COR-L47 (cell line): ENCODE measurements at places on chromosomes 16 and 17.

DNA sequence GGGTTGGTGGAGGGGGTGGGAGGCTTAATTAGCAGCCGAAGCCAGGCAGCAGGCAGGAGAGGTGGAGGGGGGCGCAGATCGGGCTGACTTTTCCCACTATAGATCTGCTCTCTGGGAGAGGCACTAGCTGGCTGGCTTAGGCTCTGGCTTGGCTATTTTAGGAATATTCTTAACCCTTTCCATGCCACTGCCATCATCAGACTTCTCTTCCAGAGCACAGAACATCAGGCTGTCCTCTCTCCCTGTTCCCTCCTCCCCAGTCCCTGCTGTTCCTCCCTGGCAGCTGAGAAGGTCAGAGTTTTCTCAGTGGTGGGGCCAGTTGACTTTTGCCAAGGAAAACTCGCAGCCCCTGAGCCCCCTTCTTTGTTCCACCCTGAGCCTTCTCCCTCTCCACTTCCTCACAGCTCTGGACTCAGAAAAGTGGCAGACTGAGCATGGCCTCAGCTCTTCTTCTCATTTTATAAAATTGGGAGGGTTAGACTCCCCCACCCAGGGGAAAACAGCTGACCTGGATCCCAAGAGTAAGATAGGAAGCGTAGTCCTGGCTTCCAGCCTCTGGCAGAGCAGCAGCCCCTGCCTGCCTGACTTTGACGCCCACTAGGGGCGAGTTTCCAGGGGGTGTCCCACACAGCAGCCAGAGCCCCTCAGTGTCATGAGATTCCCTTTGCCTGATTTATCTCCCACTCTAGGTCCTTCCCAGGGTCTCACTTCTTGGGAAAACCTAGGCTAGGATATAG lies 9.9 kb upstream of the C1QL1 start:
- DNase-seq, result no peak

DNA sequence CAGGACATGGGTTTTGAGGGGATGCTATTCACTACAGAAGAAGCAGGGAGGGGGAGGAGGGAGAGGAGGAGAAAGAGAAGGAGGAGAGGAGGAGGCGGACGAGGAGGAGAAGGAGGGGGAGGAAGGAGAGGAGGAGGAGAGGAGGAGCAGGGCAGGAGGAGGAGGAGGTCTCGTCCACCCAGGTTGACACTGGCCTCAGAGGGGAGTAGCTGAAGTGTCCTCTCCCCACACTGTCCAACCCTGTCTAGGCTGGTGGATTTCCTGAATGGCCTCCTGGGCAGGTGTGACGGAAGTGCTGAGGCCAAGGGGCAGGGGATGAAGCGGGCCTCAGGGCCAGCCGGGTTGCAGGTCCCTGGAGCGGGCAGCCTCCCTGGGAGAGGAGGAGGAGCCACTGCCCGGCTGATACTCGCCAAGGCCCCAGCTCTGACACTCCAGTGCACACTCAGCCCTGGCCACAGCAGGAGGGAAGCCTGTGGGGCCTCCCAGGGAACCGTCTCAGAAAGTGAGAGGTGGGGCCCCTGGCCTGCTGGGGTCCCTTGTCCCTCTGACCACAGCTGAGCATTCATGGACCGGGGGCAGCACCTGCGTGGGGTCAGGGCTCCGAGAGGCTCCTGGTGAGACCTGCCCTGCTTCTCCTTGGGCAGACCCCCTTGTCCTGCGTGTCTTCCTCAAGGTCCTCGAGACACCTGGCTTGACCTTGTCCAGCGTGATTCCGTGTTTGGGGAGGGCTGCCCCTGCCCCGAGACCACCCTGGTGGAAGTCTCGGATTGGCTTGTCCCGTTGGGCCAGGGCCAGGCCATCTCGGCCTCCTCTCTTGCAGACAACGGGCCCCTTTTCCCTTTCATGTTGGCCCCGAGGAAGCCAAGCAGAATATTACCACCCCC lies 200.6 kb upstream of the CIBAR2 start:
- DNase-seq, result no peak

DNA sequence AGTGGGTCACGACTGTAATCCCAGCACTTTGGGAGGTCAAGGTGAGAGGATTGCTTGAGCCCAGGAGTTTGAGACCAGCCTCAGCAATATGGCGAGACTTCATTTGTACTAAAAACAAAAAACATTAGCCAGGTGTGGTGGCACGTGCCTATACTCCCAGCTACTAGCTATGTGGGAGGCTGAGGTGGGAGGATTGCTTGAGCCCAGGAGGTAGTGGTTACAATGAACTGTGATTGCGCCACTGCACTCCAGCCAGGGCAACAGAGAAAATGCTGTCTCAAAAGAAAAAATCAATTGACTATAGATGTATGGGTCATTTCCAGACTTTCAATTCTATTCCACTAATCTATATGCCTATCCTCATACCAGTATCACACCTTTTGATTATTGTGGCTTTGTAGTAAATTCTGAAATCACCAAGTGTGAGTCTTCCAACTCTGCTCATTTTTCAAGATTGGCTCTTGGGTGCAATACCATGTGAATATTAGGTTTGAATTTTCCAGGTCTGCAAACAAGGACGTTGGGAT lies 27.2 kb upstream of the CEP20 start:
- no peak for DNase-seq

DNA sequence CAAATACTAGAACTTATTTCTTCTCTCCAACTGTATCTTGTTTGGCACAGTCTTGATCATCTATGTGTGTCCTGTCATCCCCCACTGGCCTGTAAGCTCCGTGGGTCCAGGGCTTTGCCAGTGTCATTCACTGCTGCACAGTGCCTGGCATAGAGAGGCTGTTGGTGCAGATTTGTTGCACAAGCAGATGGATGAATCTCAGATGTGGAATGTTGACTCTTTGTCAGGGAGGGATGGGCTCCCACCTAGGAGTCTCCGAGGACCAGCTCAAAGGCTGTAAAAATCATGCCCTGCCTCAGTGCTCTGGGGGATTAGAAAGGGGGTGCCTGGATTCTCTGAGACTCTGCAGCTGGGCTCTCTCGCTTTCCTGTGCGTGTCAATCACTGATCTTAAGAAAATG lies 60.6 kb downstream of the RAB11FIP4 start:
- no peak for DNase-seq
